HFFc6 (cell line): ENCODE measurements at places on chromosomes 3 and 15.

- H3K4me3 ChIP-seq: no peak overlapping the region
- H3K27me3 ChIP-seq: peaks cover 5% of the 10 kb centered on the region; the same call in 1 of the 2 replicates
- H3K4me1 ChIP-seq: no peaks in the 10 kb centered on the region
- no peak overlapping the region for H3K27ac ChIP-seq
These were observed 174.0 kb downstream of the SERPINI1 start for GRCh38 chr3:167909504-167909896.

DNA sequence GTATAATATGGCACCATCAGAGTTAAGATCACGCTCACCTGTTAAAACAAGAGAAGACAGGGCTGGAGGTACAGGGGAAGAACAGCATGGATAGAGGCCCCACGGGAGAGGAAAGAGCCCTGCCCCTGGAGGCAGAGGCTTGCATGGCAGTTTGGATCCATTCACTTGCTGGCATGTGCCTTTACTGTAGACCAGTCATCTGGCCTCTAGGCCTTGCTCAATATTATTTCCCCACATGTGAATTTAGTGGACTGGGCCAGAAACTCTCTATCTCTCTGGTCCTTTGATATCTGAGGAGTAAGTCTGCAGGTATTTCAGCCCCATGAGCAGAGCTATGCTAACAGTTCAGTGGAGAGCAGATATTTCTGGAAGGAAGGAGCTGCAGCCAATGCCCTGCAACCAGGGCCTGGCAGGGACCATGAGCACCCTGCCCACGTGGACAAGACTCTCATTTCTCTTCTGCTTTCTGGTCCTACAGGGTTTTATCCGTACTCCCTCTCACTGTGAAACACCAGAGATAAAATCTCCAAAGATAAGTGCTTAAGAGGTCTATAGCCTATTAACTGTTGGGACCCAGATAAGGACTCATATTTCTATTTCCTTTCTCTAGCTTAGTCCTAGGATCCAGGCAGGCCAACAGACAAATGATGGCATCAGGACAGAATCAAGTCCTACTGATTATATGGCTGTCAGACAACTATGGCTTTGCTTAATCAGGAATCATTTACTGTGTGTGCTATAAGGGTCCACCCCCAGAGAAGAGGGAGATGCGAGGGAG, 65.0 kb downstream of the CLDN11 start:
- H3K4me3 ChIP-seq: no peak overlapping the region
- H3K4me1 ChIP-seq: peaks cover 8% of the 10 kb centered on the region
- DNase-seq: no peak
- peaks cover 15% of the 10 kb centered on the region for H3K27me3 ChIP-seq

GRCh38 chr3:81568378-81568777, 193.1 kb downstream of the GBE1 start:
- DNase-seq: no peak
- H3K4me1 ChIP-seq: peaks cover 14% of the 10 kb centered on the region
- peaks cover 17% of the 10 kb centered on the region for H3K36me3 ChIP-seq
- H3K27me3 ChIP-seq: no peaks in the 10 kb centered on the region; the same call in 1 of the 2 replicates
- H3K27ac ChIP-seq: no peak overlapping the region

DNA sequence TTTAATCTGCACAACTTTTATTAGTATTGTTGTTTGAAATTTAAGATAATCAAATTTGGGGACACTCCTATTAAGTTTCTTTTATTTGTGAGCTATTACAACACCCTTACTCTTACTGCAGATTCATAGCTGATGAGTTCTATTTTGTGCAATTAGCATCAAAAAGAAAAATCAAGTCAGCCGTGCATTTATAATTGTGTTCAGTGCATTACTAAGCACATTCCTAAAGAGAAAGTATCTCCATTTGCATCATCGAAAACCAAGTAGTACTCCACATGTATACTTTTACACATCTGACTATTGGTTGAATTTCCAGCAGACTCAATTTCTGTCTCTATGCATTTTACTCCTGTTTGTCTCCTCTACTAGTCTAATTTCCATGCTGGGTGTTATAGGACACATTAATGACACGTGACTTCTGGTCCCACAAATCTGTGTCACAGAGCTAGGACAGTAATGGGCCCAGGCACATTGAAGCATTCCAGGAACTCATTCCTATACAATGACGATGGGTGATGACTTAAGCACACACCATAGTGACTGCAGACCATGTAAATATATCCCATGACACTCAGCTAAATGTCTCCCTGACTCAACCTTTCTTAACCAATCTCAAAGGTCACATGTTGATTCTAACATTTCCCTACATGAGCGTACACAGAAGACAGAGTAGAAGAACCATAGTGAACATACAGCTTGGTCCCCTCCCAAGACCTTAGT, 477.5 kb downstream of the LPP start:
- H3K27ac ChIP-seq: peak overlapping the region; percentile 90
- peak; percentile 94 for DNase-seq
- peak overlapping the region; percentile 70 for H3K4me3 ChIP-seq
- peaks cover 83% of the 10 kb centered on the region for H3K4me1 ChIP-seq
- H3K36me3 ChIP-seq: peaks cover 44% of the 10 kb centered on the region
- H3K27me3 ChIP-seq: no peaks in the 10 kb centered on the region

DNA sequence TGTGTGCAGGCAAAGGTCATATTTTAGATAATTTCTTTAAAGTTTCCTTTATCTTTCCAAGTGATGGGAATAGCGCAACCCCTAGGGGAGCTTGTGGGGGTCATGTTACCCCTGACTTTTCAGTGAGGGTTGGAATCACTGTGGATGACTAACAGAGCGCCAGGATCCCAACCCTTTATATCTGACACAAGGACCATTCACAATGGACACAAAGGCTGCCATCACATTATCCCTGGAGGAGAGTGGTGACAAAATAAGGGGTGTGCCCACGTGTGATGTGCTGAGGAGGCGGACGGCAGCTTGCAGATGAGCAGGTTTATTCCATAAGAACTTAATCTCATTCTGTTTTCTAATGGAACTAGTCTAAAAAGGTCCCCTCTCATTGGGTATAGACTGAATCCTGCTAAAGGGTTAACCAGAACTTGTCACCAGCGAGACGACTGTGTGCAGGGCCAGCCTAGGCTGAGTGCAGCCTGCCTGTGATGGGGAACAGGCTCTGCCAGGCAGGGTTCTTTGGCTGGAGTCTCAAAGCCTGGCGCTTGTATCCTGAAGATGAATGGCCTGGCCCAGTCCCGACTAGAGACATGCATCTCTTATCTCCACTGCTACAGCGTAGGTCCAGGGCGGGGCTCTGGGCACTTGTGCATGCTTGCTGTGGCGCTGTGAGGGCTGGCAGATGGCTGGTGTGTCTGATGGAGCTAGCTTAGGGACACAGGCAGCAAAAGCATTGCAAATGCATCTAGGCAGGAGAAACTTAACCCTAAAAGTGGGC, 50.2 kb downstream of the CHDH start:
- no peaks in the 10 kb centered on the region for H3K36me3 ChIP-seq
- H3K27ac ChIP-seq: no peak overlapping the region
- no peak overlapping the region for H3K4me3 ChIP-seq
- peaks cover 27% of the 10 kb centered on the region for H3K4me1 ChIP-seq

GRCh38 chr3:179037351-179037750, 34.3 kb downstream of the ZMAT3 start:
- peaks cover 3% of the 10 kb centered on the region; the same call in 1 of the 2 replicates for H3K27me3 ChIP-seq
- H3K36me3 ChIP-seq: peaks cover 45% of the 10 kb centered on the region
- no peak overlapping the region for H3K27ac ChIP-seq
- peak; percentile 98 for DNase-seq
- no peak overlapping the region; the same call in 1 of the 2 replicates for H3K4me3 ChIP-seq

DNA sequence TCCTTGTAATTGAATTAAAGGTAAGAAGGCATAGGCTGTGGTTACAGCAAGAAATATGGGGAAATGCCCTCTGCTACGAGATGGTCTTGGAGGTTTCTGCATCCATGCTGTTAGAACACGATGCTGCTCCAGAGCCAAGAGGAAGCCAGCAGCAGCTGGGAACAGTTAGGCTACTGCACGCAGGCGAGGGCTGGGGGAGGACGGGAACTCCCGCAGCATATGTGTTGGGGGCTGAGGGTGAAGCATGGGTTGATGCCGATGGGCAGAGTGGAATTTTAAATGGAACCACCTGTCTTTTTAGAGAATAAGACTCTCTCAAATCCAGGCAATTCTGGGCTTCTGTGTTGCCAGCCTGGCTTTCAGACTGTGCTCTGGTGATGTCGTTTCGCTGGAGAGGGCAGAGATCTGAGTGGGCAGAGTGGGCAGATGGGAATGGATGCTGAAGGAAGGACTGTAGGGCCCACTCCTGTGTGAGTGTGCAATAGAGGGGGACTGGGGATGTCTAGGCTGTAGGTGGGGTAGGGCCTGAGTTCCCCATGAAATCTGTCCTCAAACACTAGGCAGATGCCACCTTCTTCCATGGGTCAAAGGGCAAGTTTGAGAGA, 417.0 kb upstream of the TPM1 start:
- peaks cover 1% of the 10 kb centered on the region; the same call in 1 of the 2 replicates for H3K27me3 ChIP-seq
- peak; percentile 35 for DNase-seq
- H3K4me1 ChIP-seq: peaks cover 43% of the 10 kb centered on the region

DNA sequence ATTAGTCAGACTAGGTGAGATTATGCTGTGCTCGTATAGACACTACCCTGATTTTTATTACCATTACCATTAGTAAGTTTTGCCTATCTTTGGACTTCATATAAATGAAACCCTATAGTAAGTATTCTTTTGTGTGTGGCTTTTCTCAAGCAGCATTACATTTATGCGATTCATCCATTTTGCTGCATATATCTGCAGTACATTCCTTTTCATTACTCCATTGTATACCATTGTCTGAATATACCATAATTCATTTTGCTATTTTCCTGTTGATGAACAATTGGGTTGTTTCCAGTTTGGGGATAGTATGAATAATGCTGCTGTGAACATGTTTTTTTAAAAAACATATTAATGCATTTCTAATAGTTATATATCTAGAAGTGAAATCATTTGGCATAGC, 45.3 kb downstream of the TMEM212 start:
- no peak for DNase-seq
- peaks cover 2% of the 10 kb centered on the region; the same call in 1 of the 2 replicates for H3K27me3 ChIP-seq
- no peak overlapping the region for H3K27ac ChIP-seq
- H3K4me1 ChIP-seq: no peaks in the 10 kb centered on the region
- H3K36me3 ChIP-seq: no peaks in the 10 kb centered on the region
